ENCODE measurements at places on chromosomes 4 and X.
A peak's percentile ranks its signal among the peaks of the same experiment; 100 is the strongest.

DNA sequence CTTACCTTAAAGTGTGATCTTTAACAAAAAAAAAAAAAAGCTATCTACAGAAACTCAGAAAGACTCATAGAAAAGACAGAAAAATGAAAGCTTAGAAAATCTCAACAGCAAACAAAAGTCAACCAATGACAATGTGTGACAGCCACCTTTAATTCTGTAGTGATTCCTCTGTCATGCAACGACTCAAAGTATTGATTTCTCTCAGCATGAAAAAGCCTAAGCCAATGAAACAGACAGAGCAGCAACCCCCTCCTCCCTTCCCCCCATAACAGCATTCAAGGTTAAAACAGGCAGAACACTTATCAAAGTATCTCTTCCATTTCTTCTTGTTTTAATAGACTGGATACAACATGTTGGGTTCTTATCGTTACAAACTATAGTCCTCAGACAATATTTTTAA, 112.5 kb downstream of the MAB21L2 start:
- no peak for DNase-seq

GRCh38 chrX:150968862-150969720, 14.0 kb upstream of the HMGB3 start:
- DNase-seq = no peak

GRCh38 chrX:10111364-10112148, 45.2 kb upstream of the CLCN4 start:
- no peak for DNase-seq

DNA sequence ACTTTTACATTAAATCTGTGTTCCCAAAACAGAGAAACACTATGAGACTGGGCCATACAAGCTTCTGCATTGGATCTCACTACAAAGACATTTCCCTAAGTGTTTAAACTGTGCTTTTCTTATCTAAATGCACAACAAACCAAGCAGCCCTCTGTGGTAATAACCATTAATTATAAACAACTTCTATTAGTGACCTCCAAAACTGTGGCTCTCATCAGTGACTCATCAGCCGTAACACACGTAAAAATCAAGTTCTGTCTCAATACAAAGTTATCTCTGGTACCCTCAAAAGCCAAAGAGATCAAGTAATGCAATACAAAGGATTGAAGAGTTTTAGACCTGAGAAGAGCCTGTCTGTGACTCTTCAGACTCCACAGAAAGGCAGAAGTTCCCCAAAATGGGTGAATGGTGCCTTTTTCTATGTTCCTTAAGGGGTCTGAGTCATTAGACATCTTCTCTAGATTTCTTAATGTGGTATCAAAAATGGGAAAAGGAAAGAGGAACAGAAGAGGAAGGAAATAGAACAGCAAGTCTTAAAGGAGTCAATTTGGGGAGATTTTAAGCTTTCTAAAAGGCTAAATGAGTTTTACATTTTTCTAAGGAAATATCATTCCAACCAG, 189.8 kb upstream of the PPP1R2C start:
- no peak for DNase-seq

DNA sequence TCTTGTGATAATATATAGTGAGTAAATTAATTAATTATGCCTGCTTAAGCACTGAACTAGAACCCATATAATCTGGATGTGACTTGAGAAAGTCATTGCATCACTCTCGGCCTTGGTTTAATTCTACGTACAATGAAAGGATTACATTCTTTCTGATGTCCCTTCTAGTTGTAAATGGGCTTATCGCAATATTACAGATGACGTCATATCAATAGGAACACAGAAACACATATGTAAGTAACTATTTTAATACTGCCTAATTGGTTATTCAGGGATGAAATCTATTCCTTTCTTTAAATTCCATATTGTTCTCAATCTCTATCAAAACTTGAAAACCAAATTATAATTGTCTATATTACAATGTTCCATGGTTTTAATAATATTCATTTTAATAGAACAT, 504.6 kb downstream of the PRR32 start:
- no peak for DNase-seq

- DNase-seq = peak; percentile 27
Observed at GRCh38 chr4:80125252-80126177, 52.5 kb upstream of the ANTXR2 start.

- DNase-seq = no peak
Observed at GRCh38 chr4:94011190-94011589, 182.6 kb downstream of the ATOH1 start.

DNA sequence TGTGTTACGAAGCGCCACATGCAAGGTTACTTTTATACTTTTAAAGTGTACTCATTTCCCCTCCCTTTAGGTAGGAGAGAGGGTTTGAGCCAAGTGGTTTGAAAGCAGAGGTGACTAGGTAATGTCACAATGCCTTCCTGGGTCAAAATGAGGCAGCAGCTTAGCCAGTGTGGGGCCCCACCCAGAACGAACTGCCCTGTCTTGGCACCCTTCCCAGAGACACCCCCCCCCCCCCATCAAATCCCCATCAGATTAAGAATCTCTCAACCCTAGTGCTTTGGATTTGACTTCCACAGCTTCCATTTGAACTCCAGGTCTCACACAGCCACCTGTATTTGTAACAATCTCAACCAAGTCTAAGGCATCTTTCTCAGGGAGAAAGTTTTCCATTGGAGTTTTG, 31.1 kb downstream of the BCOR start:
- DNase-seq = no peak
